GOT3 (cell line): ENCODE measurements at places on chromosomes 2 and 18.

DNA sequence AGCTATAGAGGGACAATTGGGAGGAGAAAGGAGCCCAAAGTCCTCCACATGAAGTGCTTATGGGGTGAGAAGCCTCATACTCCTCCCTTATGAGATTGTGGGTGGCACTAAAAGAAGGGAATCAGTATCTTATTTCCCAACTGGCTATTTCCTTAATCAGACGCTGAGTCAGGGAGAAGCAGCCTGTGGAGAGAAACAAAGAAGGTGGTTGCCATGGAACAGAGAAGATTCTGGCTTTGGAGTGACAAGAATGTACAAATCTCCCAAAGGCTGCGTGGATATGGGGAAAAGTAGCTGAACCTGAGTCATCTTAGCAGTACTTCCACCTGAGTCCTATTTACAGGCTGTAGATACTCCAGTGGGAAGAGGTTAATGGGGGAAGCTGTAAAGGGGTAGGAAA is 115.8 kb upstream of the CWC22 start:
- no peak for DNase-seq

DNA sequence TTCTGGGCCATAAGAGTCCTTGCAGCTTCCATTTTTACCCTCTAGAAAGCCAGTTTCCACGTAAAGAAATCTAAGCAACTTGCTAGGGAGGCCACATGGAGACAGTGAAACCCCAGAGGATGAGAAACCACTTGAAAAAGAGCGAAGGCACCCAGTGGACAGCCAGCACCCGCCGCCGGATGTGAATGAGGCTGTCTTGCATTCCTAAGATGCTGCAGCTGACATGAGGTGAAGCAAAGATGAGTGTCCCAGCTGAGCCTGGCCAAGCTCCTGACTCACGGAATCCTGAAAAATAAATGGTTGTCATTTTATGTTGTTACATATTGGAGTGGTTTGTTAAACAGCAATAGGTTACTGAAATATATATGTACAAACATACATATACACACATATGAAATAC is 65.9 kb upstream of the STPG4 start:
- DNase-seq: no peak

- DNase-seq: no peak
Observed at GRCh38 chr2:39858677-39859076, 79.6 kb upstream of the THUMPD2 start.

GRCh38 chr2:58155160-58155778 is 85.9 kb downstream of the FANCL start:
- DNase-seq: no peak

- peak; percentile 2 for DNase-seq
Observed at GRCh38 chr18:23994361-23994902, 20.1 kb upstream of the TTC39C start.

GRCh38 chr2:224959556-224959955 is 82.7 kb downstream of the DOCK10 start:
- DNase-seq: no peak

GRCh38 chr18:58476516-58477256 is 152.2 kb downstream of the ALPK2 start:
- no peak for DNase-seq
